Breast epithelium (tissue), 4 donors: ENCODE measurements at places on chromosomes 4 and X.

GRCh38 chrX:29419774-29420553 is 795.4 kb upstream of the MAGEB2 start:
- H3K4me1 ChIP-seq = no peaks in the 10 kb centered on the region
- no peaks in the 10 kb centered on the region for H3K36me3 ChIP-seq
- DNase-seq = no peak
- no peak overlapping the region for H3K27ac ChIP-seq

GRCh38 chr4:158793021-158793420 is 24.2 kb downstream of the FNIP2 start:
- no peak for DNase-seq
- H3K4me3 ChIP-seq = no peak overlapping the region
- no peaks in the 10 kb centered on the region for H3K4me1 ChIP-seq
- H3K27me3 ChIP-seq = no peaks in the 10 kb centered on the region
- H3K27ac ChIP-seq = no peak overlapping the region

DNA sequence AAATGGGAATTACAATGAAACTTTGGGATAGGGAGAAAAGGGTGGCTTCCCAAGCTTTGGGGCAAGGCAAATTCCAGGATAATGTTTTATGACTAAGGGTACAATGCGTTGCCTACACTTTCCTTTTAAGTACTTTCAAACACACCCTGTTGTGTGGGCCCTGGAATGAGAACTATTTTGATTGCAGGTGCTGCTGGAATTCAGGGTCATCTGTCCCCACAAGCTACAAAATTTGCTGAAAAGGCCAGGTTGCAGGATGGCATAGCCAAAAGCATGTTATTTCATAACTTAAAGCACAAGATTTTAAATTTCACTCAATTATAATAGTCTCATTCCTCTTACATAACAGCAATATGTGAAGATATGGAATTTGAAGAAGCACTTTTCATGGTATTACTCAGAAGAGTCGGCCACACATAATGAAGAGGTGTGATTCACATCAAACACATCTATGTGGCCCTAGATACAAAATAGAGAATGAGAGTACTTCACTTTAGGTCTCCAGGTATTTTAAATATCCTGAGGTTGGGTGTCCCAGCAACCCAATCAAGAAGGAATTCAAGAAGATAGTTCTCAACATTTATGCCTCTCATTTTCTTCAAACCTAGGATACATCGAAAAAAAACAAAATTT is 89.3 kb downstream of the APBB2 start:
- no peak for DNase-seq
- peaks cover 14% of the 10 kb centered on the region for H3K4me1 ChIP-seq
- H3K27ac ChIP-seq = no peak overlapping the region
- H3K27me3 ChIP-seq = no peaks in the 10 kb centered on the region

GRCh38 chrX:18098763-18099162 is 121.9 kb downstream of the BEND2 start:
- H3K4me3 ChIP-seq = peak overlapping the region; percentile 11
- H3K4me1 ChIP-seq = no peaks in the 10 kb centered on the region
- no peak for DNase-seq
- no peak overlapping the region for H3K27ac ChIP-seq
- H3K36me3 ChIP-seq = no peaks in the 10 kb centered on the region
- peaks cover 22% of the 10 kb centered on the region for H3K27me3 ChIP-seq

DNA sequence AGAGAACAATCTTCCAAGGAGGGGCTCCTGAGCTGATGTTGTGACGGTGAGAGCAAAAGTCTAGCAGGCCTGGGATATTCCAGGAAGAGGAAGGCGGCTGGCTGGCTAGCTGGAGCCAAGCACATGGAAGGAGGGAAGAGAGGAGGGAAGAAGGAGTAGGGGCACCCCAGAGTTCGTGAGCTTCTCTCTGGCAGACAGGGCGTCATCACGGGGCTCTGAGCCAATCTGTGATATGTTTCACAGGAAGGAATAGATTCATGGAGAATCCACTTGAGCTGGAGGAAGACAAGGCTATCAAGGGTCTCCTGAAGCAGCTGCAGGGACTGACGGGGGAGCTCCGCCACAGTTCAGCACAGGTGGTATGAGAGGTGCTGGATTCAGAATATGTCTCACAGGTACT is 73.6 kb downstream of the DHRSX start:
- DNase-seq = no peak
- H3K4me3 ChIP-seq = no peak overlapping the region
- no peaks in the 10 kb centered on the region for H3K4me1 ChIP-seq
- H3K27me3 ChIP-seq = no peaks in the 10 kb centered on the region
- H3K36me3 ChIP-seq = no peaks in the 10 kb centered on the region
- H3K27ac ChIP-seq = no peak overlapping the region

GRCh38 chrX:46599051-46599560 is 25.5 kb downstream of the CHST7 start:
- H3K27ac ChIP-seq = no peak overlapping the region
- no peaks in the 10 kb centered on the region for H3K4me1 ChIP-seq
- DNase-seq = no peak
- H3K36me3 ChIP-seq = no peaks in the 10 kb centered on the region

- no peaks in the 10 kb centered on the region for H3K36me3 ChIP-seq
- H3K4me3 ChIP-seq = no peak overlapping the region
- no peaks in the 10 kb centered on the region for H3K27me3 ChIP-seq
- no peak for DNase-seq
- no peaks in the 10 kb centered on the region for H3K4me1 ChIP-seq
- H3K27ac ChIP-seq = no peak overlapping the region
Measured at GRCh38 chrX:16664626-16665025, 14.7 kb downstream of the S100G start.
